AG04449 (cell line): ENCODE measurements at places on chromosomes 16 and 17.

DNA sequence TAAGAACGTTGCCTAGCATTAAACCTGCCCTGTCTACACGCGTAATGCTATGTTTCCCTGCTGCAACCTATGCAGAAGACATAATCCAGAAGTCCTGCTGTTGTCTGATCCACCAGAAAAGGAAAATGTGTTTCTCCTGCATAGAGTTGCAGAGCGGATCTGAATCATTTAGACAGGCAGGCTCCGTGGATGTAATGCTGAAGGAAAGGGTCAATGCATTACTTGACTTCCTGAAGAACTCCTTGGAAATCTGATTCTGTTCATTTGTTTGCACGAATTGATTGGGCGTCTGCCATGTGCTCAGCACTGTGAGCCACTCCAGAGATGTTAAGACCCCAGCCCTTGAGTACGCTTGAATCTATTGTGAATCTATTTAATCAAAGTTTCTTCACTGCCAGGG lies 83.4 kb downstream of the FOXL1 start:
- DNase-seq: no peak

GRCh38 chr17:66778531-66779236 lies 56.2 kb upstream of the CACNG5 start:
- DNase-seq: no peak

DNA sequence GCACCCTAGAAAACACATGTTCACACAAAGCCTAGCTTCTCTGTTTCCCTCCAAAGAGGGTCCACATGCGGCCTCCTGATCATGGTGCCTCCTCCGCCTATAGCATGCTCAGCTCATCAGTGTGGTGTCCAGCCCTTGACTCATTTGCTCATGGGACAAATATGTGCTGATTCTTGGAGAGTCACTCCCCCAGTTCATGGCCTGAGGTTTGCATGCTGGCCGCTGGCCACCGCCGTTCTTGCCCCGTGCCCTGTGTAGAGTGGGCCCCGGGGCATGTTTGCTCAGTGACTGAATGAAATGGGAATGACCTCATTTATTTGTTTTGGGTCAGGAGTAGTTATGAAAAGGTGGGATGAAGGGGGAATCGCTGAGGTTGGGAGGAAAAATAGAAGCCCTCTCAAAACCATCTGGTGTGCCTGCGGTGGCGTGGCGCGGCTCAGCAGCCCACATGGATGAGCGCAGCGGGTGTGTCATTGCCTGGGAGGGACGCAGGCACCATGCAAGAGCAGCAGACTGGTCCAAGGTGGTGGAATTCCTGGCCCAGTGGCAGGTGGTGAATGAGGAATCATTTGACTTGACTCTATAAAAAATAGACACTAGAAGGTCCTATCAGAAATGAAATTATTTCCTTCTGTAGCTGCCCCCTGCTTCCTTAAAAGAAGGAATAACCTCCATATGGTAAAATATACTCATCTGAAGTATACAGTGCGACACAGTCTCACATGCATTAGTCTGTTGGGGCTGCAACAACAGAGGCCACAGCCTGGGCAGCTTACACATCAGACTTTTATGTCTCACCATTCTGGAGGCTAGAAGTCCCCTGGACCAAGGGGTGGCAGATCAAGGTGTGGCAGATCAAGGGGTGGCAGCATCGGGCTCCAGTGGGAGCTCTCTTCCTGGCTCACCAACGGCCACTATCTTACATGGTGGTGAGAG lies 31.7 kb downstream of the CRISPLD2 start:
- DNase-seq: peak; percentile 79

- peak; percentile 49 for DNase-seq
Measured at GRCh38 chr17:30586818-30587595, 109.8 kb downstream of the GOSR1 start.

DNA sequence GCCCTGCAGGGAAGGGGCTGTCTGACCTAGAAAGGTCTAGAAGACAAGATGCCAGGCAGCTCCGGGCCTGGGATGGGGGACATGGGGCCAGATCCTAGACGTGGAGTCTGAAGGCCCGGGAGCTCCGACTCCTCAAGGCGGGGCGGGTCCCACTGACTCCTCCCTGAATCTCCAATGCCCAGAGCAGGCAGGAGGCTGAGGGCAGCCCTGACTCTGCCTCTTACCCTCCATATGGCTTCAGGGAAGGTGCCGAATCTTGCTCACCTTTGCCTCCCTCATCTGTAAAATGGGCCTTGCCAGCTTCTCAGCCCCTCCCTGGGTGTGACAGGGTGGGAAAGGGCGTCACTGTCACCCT lies 14.8 kb downstream of the VASN start:
- DNase-seq: no peak

DNA sequence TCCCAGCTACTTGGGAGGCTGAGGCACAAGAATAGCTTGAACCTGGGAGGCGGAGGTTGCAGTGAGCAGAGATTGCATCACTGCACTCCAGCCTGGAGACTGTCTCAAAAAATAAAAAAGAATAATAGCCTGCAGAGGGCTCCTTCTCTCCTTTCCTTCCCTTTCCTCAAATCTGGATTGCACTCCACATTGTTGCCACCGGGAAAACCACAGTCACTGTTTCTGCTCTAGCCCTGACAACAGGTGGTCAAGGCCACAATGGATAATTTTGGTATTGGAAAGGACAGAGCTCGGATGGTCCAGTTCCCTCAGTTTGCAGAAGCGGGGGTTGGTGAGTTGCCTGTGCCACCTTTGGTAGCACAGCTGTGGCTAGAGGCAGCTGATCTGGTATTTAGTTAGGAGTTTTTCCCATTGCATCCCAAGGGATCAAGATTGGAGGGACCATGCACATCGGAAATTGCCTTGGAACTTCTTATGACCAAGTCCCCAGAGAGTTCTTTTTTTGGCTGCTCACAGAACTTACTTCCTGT lies 44.7 kb upstream of the PRSS54 start:
- DNase-seq: no peak

DNA sequence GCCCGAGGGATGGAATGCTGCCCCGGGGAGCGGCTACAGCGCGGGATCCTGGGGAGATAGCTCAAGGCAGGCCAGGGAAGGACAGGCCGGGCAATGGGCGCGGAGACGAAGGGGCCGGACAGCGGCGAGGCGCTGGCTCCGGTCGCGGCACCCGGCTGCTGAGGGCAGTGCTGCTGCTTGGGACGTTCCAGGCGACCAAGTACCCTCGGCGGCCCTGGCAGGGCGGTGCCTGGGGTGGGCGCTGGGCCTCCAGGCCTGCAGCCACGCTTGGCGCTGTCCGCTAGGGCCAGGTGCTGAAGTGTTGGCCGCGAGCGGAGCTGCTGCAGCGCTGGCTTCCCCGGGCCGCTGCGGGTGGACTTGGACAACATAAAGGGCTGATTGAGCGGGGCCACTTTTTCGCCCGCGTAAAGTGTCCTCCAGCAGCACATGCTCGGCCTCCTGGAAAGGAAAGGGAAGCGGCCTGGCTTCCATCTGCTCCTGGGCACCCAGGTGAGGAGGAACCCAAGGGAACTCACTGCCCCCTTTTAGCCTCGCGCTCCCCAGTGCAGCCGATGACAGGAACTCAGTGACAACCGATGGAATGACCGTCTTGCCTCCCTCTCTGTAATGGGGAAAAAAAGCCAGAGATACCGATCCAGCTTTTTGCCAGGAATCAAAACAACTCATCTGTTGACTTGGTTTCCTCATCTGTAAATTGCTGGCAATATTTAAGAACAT lies 23.7 kb downstream of the CLEC3A start:
- DNase-seq: no peak

DNA sequence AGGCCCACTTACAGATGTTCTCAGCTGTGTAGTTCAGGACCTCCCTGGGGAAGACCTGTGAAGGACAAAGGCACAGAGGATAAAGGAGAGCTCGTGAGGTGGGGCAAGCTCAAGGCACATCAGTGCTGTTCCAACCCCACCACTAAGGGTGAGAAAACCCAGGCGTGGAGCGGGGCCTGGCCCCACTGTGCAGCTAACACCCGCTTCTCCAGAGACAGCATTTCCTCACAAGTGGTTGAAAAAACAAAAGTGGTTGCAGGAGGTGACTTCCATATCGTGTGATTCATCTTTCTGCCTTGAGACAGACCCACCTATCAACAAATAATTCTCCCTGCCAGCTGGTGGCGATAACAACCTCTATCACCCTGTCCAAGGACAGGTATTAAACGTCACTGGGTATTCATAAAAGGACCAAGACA lies 30.0 kb downstream of the SNN start:
- DNase-seq: no peak

DNA sequence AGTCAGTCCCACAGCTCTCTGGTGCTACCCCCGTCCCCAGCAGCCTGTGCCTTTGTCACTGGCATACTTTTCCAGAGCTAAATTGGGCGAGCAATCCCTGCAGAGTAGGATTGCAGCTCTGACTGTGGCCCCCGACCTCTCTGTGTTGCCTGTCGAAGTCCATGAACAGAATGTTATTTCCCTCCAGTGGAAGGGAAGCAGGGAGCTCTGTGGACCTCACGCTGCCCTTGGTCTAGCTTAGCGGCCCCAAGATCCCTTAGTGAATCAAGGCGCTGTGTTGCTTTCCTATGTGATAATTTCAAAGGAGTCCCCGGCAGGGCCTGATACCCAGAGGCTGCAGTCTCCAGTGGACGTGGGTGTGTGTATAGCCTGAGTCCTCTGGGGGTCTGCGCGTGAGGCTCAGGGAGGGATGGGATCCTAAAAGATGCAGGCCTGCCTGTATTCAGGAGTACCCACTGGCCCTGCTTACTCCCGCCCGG lies 15.5 kb upstream of the CD300A start:
- DNase-seq: no peak

DNA sequence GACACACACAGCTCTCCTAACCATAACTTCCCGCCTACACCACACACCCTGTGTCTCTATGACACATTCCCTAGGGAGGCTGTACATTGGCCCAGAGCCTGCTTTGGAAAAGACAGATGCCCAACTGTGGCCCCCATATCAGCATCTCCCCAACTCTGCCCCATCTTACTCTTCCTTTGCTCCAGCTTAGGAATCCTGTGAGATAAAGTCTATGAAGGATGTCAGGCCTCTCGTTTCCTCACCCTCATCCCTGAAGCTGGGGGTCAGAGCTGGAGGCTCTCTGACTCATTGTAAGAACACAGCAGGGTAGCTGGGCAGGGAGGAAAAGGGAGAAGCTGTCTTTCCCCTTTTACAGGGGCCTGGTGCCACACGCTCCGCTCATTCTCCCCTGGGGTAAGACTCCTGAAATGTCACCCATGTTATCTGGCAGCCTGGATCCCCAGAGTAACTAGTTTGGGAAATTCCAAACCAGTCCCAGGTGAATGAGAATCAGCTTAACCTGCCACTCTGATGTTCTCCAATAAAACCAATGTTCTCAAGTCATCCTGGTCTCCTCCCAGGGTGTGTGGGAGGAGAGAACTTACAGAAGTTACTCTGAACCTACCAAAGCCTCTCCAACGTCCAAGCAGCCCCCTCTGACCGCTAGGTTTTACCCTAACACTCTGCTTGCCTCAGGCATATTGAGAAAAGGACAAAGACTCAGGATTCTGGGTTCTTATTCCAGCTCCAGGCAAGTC lies 2.8 kb downstream of the RAPGEFL1 start:
- no peak for DNase-seq

DNA sequence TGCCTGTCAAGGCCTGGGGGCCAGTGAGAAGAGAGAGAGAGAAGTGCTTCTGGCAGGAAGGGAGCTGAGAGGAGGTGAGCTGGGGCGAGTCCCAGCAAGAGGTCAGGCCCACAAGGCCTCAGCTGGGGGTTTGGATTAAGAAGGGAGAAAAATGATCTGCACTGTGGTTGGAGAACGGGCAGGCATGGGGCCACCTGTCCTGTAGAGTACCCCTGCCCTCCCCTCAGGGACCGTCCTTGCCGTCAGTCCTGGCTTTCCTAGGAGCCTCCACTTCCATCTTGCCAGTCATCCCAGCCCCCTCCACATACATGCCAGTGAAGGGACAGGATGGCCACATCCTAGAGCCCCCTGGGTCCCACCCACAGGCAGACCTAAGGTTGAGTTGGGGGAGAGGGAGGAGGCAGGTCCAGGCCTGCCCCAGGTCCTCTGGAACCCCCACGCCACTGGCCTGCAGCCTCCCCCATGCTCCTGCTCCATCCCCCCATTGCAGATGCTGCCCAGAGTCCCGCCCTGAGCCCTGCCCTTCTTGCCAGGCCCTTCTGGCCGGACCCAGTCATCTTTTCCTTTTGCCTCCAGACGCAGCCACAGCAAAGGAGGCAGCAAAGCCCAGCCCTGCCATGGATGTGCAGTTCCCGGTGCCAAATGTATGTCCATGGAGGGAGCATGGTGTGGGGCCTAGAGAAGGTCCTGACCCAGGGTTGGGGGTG lies 18.9 kb downstream of the KATNB1 start:
- no peak for DNase-seq

DNA sequence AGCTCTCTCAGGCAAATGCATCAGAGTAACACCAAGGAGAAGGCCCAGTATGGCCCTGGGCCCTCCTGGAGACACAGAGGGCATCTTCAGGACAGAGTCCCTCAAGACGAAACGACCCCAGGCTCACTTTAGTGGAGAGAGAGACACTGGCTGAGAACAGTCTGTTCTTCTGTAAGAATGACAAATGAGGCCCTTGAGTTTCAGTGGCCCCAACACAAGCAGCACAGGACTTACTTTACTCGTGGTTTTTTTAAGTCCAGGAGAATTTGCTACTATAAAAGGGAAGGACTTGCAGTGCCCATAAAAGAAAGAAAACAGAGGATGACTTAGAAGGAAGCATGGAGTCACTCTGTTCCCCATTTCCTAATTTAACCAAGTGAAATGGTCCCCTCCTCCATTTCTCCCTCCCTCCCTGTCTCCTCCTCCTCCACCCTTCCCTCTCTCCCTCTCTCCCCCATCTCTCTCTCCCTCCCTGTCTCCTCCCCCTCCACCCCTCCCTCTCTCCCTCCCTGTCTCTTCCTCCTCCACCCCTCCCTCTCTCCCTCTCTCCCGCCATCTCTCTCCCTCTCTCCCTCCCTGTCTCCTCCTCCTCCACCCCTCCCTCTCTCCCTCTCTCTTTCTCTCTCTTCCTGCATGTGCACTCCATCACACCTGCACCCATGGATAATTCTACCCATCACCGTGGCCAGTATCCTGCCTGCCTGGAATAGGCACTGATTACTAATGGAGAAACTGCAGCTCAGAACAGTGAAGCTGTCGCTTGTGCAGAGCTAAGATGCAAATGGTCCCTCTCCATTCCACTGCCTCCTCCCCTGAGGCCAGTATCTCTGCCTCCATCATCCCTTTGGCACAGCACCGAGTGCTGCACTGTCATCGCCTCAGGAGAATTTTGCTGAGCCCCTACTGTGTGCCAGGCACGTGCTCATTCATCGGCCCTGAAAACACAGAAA lies 47.3 kb upstream of the RBFOX3 start:
- no peak for DNase-seq

- no peak for DNase-seq
Measured at GRCh38 chr17:44844390-44844830, 3.3 kb upstream of the HIGD1B start.

- DNase-seq: no peak
Measured at GRCh38 chr16:60073376-60073775, 1339.3 kb upstream of the GOT2 start.

DNA sequence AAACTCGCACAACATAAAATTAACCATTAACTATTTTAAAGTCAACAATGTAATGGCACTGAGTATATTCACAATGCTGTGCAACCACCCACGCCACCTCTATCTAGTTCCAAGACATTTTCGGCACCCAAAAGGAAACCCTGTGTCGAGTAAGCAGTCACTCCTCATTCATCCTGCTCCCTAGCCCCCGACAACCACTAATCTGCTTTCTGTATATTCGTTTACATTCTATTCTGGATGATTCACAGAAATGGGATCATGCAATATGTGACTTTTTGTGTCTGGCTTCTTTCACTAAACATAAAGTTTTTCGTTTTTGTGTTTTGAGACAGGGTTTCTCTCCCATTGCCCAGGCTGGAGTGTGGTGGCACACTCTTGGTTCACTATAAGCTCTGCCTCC lies 42.2 kb upstream of the HAPSTR1 start:
- DNase-seq: peak; percentile 65
